NCI-H2171 treated with DMSO at 0.1 percent for 48 hours (cell line): ENCODE measurements at places on chromosomes 2 and 18.
A peak's percentile ranks its signal among the peaks of the same experiment; 100 is the strongest.

DNA sequence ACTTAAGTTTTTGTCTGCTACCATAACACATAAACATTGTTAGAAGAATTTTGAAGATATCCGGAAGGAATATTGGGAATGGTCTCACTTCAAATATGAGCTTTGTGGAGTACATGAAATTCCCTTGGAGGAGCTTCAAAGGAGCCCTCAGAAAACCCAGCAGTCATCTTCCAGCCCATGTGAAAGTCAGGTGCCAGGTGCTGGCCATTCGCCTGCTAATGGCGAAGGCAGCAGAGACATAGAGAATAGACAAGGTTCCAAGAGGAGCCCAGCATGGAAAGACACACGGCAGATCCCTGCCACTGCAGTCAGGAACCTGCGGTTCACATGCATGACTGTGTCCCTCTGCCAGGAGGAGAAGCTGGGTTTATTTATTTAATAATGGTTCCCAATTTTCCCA lies 40.0 kb upstream of the EPG5 start:
- DNase-seq: no peak

DNA sequence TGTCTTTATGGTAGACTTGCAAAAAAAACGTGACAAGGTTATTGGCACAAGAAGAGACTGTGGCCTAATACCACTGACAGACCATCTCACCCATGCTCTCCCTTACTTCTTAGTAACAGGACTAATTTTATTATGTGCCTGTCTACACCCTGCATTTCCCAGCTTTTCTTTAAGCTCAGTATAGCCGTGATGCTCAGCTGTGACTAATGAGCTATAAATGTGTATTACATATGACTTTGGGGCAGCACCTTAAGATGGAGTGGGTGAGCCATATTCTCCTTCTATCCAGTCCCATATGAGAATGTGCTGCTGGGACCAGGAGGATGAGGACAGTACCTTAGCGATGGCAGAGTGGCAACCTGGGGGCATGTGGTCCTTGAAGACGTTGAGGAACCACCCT lies 293.5 kb downstream of the RNF144A start:
- DNase-seq: no peak

- DNase-seq: no peak
Observed at GRCh38 chr2:168454737-168455644, 1.1 kb upstream of the CERS6 start.

DNA sequence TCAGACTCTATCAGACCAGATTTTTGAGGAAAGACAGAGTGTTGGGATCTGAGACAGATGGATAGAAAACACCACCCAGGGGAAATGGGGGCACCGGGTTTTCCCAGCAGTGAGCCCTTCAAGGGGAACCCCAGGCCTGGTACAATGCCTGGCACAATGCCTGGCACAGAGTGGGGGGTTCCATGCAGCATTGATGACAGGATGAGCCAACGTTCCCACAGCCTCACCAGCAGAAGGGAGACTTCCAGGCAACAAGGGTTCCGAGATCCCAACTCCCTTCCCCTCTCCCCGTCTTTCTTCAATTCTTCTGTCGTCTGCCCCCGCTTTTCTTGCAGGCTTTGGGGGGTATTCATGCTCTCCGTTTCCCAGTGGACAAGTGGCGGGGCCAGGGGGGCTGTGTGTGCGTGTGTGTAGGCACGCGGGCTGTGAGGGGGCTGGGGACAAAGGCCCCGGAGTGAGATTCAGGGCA lies 132.1 kb upstream of the HAAO start:
- DNase-seq: no peak

DNA sequence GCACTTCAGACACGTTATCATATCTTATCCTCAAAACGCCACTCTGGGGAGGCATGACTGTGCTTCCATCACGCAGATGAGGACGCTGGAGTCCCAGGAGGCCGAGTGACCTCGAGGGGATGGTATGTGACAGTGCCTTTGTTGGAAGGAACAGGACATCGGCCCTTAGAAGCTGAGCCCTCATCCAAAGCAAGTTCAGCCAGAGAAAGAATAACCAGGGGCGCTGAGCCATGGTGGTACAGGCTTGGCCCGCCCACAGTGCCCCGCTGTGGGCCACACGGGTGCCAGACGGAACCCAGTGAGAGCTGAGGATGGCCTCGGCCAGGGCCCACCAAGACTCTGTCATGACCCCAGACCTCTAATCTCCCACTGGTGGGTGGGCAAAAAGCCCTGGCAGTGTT lies 31.3 kb downstream of the HS1BP3 start:
- DNase-seq: no peak

DNA sequence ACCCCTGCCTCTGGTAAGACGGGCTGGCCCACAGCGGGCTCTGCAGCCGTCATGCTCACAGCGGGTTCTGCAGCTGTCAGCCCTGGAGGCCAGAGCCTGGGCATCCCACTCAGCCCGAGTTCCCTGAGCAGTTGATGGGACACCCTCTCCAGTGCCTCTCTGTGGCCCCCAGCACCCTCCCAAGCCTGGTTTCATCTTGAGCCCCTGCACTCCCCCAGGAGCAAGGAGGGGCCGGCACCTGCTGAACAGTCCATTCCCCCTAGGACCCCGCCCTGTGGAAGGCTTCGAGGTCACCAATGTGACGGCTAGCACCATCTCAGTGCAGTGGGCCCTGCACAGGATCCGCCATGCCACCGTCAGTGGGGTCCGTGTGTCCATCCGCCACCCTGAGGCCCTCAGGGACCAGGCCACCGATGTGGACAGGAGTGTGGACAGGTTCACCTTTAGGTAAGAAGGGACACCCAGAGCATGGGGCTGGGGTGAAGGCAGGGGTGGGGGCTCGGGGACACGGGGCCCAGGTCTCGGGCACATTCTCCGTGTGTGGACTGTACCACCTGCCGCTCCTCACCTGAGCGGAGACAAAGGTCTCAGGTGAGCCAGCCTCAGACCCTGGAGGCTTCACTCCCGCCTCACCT lies 34.5 kb downstream of the MTERF4 start:
- DNase-seq: no peak

DNA sequence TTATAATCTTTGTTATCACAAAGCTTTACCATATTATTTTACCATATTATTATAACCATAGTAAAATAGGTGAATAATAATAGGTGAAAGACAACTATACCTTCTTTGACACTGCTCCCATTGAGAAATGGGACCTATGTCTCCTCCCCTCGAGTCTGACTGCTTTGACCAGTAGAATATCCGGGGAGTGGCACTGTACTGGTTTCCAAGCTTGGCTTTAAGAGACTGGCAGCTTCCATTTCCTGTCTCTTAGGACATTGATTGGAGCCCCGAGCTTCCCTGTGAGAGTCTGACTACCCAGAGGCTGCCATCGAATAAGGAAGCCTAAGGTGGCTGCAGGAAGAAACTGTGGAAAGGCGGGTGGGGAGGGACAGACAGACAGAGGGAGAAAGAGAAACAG lies 40.1 kb upstream of the PLEKHM3 start:
- DNase-seq: no peak

DNA sequence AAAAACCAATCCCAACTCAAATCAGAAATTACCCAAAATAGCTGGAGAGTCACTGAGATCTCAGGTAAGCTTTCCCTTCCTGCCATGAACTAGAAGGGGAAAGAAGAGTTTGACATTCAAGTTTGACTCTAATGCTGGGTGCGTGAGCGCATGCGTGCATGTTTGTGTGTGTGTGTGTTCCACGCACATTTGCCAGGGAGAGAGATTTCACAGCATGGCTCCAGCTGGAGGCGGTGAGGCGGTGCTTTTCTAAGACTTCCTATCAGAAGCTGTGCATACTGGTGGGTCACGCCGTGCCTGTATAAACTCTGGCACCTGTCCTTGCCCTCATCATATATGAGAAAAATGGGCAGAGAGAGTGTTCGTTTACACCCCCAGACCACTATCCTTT lies 116.2 kb downstream of the MSH2 start:
- no peak for DNase-seq

DNA sequence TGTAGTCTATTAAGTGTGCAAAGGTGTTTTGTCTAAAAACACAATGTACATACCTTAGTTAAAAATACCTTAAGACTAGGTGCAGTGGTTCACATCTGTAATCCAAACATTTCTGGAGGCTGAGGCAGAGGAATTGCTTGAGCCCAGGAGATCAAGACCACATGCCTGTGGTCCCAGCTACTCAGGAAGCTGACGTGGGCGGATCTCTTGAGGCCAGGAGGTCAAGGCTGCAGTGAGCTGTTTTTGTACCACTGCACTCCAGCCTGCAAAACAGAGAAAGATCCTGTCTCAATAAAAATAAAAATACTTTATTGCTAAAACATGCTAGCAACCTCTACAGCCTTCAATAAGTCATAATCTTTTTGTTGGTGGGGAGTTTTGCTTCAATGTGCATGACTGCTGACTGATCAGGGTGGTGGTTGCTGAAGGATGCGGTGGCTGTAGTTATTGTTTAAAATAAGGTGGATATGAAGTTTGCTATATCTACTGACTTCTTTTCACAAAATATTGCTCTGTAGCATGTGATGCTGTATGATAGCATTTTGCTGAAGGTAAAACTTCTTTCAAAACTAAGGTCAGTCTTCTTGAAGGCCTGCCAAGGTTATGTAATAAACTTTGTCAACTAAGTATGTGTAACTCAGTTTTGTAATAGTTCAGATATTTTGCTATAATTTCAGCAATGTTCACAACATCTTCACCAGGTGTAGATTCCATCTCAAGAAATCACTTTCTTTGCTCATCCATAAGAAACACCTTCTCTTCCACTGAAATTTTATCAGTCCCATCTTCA lies 1238.0 kb upstream of the NRXN1 start:
- DNase-seq: no peak

GRCh38 chr18:48222118-48222517 lies 187.1 kb downstream of the ZBTB7C start:
- DNase-seq: peak; percentile 94

DNA sequence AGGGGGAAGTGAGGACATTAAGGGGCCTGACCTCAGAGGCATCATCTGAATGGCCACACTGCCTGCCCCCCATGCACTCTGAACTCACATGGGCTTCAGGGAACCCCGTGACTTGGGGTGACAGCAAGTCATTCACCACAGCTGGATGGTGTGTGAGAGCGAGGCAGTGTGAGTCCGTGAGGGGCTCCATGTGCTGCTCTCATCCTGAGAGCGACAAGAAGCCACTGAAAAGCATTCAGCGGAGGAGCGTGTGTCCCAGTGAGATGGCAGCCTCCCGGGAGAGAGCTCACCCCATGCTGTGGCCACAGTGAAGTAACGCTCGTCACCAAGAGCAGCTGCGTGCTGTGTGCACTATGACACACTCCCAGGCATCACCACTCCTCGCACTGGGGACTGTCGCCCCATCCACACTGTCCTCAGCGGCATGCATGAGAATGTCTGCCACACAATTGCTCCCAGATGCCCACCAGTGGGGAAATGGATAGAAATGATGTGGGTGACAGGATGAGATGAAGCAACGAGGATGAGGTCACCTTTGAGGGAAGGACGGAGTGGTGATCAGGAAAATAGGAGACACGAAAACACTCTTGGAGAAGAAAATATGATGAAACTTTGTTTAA lies 213.0 kb upstream of the RAB6C start:
- DNase-seq: no peak

GRCh38 chr2:98773907-98774306 lies 43.0 kb upstream of the MGAT4A start:
- no peak for DNase-seq

- DNase-seq: no peak
Observed at GRCh38 chr2:10476723-10477442, 28.8 kb upstream of the ODC1 start.

DNA sequence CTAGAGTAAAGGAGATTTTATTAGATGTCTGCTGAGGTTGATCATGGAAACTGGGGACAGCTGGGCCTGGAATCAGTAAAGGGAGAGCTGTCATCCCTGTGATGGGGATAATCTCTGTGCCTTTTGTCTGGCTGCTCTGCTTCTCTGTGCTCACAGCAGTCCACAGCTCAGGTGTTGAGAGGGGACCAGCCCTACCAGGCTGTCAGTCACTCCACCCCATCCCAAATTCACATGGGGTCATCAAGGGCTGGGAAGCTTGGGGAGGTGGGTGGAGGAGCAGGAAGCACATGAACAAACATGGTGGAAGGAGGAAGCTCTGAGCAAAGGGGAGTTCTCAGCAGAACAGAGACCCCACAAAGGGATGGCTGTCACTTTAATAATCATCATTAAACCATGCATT lies 13.7 kb upstream of the LRRFIP1 start:
- DNase-seq: no peak

- DNase-seq: no peak
Observed at GRCh38 chr18:24930478-24930877, 421.5 kb downstream of the ZNF521 start.

GRCh38 chr18:457140-457519 lies 43.4 kb downstream of the COLEC12 start:
- DNase-seq: peak; percentile 87

DNA sequence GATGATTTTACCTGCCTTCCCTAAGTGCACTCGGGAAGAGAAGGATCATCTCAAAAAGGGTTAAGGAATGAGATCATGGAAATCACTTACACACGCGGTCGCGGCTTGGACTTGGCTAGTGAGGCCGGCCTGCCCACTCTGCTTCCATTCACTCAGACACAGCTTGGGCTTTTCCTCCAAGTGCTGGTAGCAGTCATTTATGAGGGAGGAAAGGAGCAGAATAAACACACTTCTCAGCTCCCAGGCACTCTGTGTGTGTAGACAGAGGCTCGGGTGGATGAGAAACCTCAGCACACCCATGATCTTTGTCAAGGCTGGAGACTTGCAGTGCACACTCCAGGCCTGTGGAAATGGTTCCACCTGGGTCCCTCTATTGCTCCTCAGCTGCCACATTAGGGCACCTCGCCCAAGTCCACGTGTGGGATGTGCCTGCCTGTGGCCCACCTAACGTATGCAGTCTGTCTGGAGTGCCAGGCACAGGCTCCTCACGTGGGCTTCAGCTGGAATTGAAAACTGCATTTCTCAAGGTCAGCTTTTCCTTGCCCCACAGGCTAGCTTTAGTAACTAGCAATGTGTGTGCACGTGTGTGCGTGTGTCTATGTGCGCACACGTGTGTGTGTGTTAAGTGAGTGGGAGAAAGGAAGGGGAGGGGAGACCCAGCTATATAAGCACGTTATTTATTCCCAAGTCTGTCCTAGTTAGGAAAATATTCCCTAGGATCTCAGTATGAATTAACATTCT lies 288.4 kb downstream of the SOX11 start:
- no peak for DNase-seq

- DNase-seq: no peak
Observed at GRCh38 chr18:2845172-2845571, 1.6 kb upstream of the EMILIN2 start.

DNA sequence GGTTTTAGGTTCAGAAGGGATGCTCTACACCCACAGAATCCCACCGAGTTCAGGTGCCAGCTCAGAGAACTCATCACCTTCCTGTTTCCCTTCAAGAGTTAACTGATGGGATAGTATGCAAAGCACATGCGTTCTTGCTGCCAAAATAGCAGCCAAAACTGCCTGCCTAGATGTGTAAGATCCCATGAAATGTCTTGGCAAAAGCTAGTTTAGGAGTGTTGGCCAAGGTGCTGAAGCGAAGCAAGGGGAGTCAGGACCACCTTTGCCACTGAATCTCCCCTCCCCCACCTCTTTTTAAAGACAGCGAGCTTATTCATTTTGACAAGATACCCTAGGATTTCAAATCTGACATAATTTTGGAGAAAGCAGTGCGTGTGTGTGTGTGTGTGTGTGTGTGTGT lies 2.1 kb downstream of the DOCK10 start:
- no peak for DNase-seq
